ENCODE measurements at places on chromosomes 7 and 10.

DNA sequence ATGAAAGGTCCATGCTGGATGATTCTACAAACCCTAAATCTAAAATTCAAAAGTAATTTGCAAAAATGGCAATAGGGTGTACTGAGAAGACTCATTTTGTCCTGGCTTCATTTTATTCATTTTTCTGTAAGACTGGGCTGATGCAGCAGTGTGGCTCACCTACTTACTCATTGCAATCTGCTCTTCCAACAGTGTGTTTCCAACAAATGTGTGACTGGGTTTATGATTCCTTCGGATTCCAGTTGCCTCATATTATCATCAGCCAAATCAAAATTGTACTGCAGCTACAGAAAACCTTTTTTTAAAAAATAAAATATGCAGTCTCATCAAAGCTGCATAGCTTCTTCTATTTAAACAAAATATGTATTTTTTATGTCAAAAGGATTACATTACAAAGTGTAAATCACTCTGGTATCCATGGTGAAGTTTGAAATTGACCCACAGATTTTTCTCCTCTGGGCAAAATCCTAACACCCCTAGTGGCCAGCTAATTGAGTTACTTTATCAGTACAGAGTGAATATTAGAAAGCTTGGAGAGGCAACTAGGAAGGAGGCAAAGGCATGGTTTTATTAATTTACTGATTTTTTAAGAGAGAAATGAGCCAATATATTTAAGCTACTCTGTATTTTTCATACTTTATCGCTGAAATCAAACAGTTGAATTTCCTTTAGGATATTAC is 390.3 kb downstream of the MAGI2 start:
- no peak for DNase-seq

GRCh38 chr7:158609313-158609974 is 21.8 kb upstream of the PTPRN2 start:
- no peak for DNase-seq

DNA sequence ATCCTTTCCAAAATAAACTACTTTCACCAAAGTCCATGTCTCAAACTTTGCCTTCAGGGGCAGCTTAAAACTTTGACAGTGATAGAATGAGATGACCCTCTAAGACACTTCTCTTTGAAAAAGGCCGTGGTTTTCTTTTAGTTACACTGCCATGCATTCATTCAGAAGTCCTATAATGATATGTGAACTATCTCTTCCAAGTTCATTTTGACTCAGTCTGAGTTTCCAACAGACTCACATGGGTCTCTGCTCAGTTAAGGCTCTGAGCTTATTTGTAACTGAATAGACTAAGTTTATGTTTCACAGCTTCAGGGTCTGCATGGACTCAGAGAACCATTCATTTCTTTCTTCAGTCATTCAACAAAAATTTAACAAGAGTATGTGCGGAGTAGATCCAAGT is 208.9 kb upstream of the PRSS1 start:
- DNase-seq: no peak

DNA sequence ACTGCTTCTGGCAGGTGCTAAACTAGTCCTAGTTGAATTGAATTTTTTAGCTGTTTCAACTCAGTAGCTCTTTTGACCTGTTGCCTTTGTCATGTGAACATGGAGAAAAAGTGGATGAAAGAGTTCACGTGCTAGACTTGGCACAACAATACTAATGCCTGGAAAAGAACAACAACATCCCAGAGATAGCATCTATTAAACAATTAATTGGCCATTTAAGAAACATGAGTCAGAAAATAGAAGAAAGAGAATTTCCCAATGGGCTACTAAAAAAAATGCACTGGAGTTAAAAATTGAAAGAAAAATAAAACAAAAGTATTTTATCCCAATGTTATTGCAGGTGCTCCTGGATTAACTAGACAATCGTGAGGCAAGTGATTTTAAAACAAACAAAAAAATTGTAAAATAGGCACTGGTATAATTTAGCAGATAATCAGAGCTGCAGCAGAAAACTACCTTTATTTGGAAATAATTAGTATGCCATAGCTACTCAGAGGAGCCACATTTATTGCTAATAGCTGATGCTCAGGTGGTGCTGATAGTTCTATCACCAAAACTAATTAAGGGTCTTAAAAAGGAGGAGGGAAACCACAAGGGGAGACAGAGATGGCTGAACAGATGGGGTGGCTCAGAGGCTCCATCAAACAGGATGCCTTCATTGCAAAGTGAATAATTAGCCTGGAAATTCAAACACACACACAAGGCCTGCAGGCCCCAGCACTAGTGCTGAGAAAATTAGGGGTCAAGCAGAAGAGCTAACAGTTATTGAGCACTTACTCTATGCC is 17.6 kb downstream of the CCDC71L start:
- DNase-seq: no peak

DNA sequence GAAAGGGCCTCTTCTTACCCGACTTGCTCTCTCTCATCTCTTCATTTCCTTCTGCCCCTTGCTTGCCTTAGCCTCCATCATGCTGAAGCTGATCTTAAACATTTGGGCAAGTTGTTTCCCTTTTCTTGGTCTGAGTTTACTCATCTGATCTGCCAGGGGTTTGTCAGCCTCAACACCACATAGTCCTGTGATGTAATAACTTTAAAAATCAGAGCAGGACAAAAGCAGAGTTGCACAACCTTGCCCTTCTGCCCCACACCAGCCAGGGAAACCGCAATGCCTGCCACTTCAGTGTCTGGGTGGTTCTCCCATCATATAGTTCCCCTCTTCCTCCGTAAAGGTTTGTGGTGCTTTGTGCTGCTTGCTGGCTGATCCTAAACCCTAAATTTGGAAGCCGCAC is 9.9 kb upstream of the LIPM start:
- no peak for DNase-seq

DNA sequence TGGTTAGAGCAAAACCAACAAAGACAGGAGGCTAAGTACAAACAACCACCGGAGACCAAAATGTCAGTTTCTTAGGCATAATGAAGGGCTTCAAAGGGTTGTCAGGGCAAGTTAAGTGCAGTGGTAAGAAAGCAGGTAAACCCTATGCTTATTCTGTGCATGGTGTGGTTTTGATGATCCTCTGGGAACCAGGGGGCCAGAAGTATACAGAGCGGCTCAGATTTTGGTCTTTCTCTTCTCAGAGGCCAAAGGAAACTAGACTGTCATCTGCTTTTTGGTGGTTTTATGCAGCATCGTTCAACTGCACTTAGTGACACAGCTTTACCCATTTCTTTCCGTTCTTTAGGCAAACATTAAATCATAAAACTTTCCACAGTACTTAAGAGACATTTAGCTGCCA is 332.7 kb upstream of the CELF2 start:
- DNase-seq: no peak

- DNase-seq: no peak
Observed at GRCh38 chr10:16509996-16510395, 11.7 kb downstream of the C1QL3 start.

Data from activated CD8-positive, alpha-beta memory T cell treated with anti-CD3 and anti-CD28 coated beads for 1 hour (primary cell).